ENCODE measurements at places on chromosomes 1 and 21.
A peak's percentile ranks its signal among the peaks of the same experiment; 100 is the strongest.

GRCh38 chr1:31755850-31756492 lies 8.2 kb downstream of the ADGRB2 start:
- no peak for DNase-seq

GRCh38 chr1:167064621-167065020 lies 25.6 kb downstream of the GPA33 start:
- no peak for DNase-seq

GRCh38 chr1:184210862-184211261 lies 159.3 kb downstream of the TSEN15 start:
- DNase-seq, result no peak

- no peak for DNase-seq
These were observed 195.1 kb downstream of the HHAT start for GRCh38 chr1:210523830-210524229.

DNA sequence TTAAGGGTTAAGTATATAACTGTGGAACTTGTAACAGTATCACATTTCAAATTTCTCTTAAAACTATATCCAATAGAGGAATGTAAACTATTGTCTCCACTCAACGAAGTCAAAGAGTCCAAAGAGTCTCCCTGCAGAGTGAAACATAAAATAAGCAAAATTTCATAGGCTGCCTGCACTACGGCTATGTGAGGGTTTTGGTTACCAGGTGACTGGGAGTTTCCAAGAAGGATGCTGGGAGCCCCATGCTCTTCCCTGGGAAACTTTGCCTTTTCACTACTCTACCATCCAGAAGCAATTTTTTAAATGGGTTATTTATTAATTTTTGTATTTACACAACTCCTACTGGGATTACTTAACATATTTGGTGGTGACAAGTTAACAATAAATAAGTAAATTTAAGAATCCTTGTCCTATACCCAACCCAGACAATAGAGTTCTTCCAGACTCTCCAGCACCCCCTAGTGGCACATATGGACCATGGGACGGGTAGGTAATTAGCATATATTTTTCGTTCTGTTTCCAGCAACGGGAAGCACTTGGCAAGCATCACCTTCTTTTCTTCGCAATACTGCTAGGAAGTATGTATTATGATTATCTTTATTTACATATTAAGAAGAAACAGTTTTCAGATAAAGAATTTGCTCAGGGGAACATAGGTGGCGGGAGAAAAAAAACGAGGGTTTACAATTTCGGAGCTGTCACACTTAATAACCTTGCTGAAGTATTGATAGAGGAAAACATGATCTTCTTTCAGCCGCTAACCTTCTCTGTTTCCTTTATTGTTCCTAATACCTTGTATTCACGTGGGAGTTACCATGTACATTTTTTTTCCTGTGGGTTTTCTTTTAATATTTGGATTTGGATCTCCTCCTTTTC lies 3.5 kb downstream of the FMO2 start:
- DNase-seq, result peak; percentile 4

DNA sequence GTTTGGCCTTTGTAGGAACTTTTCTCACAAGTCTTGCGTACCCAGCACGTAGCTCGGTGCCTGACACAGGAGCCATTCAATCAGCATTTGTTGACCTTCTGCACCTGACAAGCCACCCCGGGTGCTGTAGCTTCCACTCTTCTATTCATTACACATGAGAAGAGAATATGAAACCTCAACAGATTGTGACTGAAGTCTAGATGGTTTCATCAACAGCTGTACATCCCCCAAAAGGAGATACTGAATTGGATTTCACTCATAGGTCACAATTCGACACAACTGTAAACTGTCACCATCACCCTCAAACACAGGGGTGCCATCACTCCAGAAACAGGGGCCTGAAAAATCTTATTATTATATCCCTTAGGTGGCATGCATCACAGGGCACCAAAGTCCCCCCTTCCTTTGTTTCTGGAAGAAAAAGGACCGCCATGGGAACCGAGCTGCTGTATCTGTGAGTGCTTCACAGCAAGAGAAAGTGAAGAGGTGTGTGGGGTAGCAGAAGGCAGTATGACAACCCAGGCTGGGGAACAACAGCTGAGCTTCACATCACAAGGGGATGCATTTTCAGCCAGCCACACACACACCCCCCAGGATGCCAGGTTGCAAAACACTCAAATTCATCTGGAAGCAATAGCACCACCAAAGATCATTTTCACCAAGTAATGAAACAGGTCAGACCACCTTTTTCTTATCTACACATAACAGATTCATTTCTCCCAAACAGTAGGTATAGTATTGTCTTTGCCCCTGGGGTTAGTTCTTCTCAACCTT lies 225.7 kb downstream of the TOMM20 start:
- no peak for DNase-seq

DNA sequence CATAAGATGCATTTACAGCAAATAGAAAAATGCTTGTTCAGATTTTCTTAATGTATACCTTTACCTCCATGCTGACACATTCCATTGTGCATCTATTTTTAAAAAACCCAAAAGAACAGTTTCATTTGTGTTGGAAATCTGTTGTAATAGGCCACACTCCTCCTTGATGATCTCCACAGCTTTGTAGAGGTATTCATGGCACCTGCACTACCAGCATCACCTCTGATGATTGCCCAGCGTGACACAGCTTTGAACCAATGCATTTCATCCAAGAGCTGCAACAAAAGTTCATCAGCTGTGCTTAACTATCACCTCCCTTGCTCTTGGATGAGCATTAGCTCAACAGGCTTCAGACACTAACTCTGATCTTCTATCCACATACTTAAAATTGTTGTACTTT lies 8.2 kb downstream of the DYNLT5 start:
- no peak for DNase-seq

DNA sequence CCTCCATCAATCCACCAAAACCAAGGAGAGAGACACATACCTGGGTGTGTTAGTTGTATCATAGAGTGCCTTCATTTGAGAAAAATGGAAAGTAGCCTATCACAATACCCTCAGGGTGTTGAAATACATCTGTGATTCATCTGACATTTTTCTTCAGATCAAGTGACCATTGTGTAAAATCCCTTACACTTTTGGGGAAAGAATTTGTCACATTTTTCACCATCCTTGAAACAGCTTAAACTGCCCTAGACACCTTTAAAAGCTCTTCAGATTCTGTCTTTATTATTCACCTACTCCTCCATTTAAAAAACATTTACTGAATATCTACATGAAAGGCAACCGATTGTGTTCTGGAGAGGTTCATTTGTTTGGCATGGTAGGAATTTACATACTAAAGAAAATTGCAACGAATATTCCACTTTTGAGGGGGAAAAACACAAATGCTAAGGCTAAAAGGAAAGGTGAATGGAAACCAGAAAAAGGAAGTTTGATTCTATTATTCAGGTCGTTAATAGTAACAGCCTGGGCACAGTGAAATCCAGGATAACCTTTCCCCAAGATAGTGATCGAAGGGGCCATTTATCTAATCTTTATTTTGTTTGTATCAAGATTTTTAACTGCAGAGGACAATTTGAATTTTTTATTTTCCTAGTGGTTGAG lies 70.4 kb upstream of the SAMSN1 start:
- no peak for DNase-seq

DNA sequence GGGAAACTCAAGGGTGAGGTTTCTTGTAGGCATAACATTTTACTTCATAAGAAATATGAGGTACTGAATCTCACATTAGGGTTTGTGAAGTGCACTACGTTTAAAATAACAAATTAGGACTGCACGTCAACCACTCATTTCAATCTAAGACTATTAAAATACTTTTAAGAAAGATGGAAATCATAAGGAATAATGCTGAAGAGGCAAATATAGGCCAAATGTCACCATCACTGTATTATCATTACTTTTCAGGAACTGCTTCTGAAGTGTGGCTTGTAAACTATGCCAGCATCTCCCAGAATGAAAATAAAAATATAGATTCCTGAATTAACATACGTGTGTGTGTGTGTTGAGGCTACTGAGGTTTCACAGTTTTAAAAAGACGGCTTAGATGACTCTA lies 56.8 kb downstream of the INTS7 start:
- DNase-seq, result no peak

- no peak for DNase-seq
These were observed 359.3 kb upstream of the RUNX1 start for GRCh38 chr21:35408401-35408800.

- DNase-seq, result peak; percentile 39
These were observed 105.4 kb downstream of the SLC45A1 start for GRCh38 chr1:8423269-8423691.

DNA sequence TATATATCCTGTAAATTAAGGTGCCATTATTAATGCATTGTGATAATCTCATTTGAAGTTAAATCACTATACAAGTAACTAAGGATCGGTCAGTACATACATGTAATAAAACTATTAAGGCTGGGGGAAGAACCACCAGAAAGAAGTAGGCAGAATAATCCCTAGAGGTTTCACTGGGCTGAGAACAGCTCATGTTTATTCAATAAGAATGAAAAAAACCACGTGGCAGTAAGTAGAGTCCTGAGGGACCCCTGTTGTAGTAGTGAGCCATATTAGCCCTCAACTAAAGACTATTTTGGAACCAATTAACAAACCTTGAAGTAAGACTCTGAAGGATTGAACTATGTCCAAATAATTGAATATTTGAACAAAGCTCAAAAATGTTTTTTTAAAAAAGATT lies 46.9 kb upstream of the ADAM30 start:
- no peak for DNase-seq

DNA sequence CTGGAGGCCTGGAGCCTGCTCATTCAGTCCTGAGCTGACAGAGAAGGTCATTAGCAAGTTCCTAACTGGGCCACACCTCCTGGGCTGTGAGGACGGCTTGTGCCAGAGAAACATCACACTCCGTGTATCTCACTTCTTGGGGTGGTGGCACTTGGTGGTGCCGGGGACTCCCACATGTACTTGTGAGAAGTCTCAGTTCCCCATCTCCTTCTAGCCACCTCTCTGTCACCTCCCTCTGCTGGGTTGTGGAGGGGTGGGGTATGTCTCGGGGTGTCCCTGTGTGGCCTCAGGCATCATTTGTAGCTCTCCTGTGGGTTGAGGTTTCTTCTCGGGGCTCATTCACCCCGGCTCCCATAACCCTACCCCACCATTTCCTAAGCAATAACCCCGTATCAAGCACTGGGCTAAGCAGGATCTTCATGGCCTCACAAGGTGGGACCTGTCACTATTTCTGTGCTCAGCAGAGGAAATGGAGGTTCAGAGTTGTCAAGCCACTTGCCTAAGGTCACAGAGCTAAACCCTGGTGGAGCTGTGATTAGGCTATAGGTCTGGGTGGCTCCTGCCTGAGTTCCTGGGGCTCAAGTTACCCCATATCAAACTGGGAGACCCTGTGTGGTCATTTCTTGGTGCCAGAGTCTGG lies 62.5 kb downstream of the UBIAD1 start:
- DNase-seq, result no peak

DNA sequence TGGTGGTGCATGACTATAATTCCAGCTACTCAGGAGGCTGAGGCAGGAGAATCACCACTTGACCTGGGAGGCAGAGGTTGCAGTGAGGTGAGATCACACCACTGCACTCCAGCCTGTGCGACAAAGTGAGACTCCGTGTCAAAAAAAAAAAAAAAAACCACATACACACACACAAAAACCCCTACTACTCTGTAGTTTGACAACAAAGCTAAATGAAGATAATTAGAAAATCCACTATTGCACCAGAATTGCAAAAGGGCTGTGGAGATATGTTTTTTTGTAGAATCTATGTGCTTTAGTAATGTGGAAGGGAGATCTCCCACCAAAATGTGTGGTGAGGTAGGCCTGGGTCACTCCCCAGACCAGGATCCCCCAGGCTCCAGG lies 32.2 kb upstream of the KHDRBS1 start:
- DNase-seq, result no peak

DNA sequence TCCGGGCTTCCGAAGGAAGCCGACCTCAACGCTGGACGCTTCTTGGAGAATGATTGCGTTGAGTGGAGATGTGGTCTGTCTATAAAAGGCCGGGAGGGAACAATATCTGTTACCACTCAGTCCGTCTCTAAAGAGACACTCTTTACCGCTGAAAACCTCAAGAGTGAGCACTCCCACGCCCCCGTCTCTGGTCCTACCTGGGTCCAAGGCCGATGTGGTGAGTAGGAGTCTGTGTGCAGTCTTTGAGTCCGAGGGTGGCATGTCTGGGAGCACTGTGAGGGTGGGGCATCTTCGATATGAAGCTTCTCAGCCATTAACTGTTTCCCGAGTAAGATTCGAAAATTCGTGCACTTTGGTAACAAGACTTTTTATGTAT lies 576 bp downstream of the ZFP69 start:
- DNase-seq, result peak; percentile 1

GRCh38 chr1:201381130-201381529 lies 3.6 kb upstream of the TNNT2 start:
- no peak for DNase-seq

GRCh38 chr1:241950390-241950789 lies 7.2 kb upstream of the BECN2 start:
- no peak for DNase-seq

DNA sequence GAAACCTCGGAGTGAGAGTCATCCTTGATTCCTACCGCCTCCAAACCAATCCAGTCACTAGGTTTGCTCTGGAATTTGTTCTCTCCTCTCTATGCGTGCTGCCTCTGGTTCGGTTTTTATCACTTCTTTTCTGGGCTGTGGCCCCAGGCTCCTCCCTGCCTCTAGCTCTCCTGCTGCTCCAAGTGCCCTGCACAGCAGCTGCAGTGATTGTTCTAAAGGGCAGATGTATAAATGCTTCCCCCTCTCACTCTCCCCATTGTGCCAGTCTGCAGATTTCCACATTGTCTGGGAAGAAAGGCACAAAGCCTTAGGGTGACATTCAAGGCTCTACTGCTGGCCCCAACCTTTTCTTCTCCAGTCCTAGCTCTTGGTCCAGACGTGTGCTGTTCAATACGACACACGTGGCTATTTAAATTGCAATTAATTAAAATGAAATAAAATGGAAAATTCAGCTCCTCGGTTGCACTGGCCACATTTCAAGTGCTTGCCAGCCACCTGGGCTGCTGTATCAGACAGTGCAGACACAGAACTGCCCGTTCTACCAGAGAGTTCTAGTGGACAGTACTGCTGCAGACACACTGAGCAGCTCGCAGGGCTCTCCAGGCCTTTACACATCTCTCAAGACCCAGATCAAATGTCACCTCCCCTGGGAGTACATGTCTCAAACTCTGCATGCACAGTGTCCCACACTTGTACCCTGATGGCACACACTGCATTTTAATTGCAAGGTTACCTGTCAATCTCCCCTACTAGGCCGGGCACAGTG lies 12.4 kb downstream of the TRIM62 start:
- no peak for DNase-seq

DNA sequence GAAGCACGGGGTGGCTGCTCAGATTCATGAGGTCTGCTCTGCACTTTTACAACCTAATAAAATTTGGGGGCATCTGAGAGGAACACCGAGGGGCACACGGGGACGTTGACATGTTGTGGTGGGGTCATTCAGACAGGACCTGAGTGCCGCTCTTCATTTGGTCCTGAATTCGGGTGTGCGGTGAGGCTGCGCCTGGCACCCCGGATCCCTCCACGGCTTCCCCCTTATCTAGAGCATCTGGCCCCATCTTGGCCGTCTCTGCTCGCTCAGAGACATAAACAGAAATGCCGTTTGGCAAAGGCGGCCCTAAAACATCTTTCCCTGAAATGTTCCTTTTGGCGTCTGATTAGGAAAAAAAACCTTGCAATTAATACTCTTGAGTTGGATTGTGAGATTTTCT lies 157.2 kb downstream of the PRDM16 start:
- no peak for DNase-seq

GRCh38 chr1:205339197-205339702 lies 17.5 kb downstream of the KLHDC8A start:
- no peak for DNase-seq

All from central memory CD4-positive, alpha-beta T cell (primary cell).